ENCODE measurements at places on chromosomes 5 and 9. TPM values are rescaled to one million over a fixed set of nuclear protein-coding genes. Genes with fewer than 3 reads are reported as not detected.

DNA sequence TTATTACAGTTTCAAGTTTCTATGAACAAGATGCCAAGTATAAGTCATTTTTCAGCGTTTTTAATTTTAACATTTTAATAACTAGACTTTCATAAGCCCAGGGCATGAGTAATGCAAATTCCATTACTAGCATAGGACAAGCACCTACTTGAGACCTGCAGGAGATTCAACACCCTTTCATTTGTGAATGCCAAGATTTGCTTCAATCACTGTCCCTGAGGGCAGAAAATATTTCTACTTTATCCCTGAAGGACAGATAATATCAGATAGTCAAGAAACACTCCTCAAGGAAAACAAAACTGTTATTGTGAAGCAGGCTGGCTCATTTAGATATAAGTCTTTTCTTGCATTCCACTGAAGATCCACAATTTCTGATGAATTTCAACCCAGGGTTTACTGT, 27.7 kb upstream of the ZNF622 start:
- H3K4me3 ChIP-seq: no peak overlapping the region
- no peaks in the 10 kb centered on the region for H3K4me1 ChIP-seq
- no peak for DNase-seq

DNA sequence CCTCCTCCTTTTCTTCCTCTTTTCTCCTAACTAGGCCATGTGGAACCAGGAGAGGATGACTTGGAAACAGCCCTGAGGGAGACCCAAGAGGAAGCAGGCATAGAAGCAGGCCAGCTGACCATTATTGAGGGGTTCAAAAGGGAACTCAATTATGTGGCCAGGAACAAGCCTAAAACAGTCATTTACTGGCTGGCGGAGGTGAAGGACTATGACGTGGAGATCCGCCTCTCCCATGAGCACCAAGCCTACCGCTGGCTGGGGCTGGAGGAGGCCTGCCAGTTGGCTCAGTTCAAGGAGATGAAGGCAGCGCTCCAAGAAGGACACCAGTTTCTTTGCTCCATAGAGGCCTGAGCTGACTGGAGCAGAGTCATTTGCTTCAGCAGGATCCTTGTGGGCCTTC, 13.7 kb downstream of the NUDT2 start:
- H3K4me1 ChIP-seq: peaks cover 15% of the 10 kb centered on the region
- no peaks in the 10 kb centered on the region for H3K36me3 ChIP-seq
- H3K27me3 ChIP-seq: no peaks in the 10 kb centered on the region
- no peak for DNase-seq
- H3K4me3 ChIP-seq: no peak overlapping the region

GRCh38 chr9:72888067-72888466, 64.8 kb downstream of the ALDH1A1 start:
- H3K27me3 ChIP-seq: no peaks in the 10 kb centered on the region
- H3K36me3 ChIP-seq: no peaks in the 10 kb centered on the region
- no peak for DNase-seq
- H3K27ac ChIP-seq: no peak overlapping the region

DNA sequence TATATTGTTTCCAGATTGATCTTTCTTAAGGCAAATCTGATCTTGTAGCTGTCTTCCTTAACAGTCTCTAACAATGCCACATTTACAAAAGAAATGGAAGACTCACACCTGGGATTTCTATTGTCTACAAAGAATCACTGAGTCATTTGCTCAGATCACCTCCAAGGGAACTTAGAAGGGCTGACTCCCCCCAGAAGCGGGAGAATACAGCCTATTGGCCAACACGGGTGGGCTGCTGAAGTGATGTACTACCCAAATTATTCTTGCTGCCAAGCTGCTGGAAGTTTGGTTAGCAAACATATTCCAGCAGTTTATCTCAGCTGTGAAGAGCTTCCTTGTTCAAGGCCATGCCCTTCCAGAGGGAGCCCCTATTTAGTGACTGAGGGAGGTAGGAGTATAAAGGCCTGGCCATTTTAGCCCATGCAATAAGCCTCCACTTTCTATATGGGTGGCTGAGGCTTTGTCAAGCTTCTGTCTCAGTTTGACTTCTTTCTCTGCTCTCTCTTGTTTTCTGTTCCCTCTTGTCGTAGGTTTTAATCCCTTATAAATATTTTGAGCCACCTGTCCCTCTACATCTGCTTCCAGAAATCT, 379.4 kb downstream of the PRR16 start:
- no peaks in the 10 kb centered on the region for H3K27me3 ChIP-seq
- no peaks in the 10 kb centered on the region for H3K36me3 ChIP-seq
- H3K4me1 ChIP-seq: no peaks in the 10 kb centered on the region
- H3K27ac ChIP-seq: no peak overlapping the region

DNA sequence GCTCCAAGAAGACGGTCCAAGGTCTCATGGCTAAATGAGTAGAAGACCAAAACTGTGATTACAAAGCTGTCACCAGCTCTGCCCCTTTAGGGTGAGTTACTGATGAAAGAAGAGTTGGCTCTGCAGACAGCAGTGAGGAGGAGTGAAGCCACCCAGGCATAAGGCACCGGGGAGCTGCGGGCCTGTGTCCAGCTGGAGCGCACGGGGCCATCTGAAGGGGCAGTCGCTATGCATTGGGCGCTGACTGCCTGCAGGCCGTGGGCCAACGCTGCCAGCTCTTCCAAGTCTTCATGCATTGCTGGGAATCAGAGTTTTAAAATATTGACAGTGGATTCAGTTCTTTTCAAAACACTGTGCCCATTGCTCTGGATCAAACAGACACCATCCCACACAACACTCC, 70.3 kb downstream of the DAPK1 start:
- no peak overlapping the region for H3K27ac ChIP-seq
- no peak for DNase-seq
- H3K36me3 ChIP-seq: no peaks in the 10 kb centered on the region

DNA sequence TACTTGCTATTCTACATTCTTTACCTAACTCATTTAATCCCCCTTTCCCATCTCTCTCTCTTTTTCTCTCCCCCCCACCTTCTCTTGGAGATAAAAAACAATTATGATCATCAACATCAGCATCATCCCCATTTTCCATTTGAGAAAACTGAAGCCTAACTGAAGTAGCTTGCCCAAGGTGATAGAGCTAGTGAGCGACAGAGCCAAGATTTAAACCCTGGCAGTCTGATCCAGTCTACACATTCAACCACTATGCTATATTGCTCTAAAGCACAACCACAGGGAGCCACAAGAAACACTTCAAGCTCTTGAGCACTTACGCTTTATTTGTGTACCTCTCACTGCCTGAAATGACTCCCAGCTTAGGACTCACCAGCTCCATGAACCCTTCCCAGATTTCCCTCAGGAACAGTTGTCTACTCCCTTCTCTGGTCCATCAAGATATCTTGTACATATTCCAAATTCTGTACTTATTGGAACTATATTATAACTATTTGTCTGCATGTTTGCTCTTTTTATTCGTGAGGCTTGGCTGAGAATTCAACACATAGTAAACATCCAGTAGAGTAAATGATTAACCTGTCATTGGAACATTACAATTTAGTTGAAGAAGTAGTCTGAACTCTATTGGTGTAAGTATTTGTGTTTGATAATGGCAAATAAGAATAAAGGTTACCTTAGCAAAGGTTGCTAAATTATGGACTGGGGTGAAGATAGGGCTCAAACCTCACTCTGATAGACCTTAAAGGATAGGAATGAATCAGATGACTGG, 164.8 kb downstream of the EFNA5 start:
- no peaks in the 10 kb centered on the region for H3K27me3 ChIP-seq
- DNase-seq: no peak
- no peaks in the 10 kb centered on the region for H3K4me1 ChIP-seq
- H3K36me3 ChIP-seq: no peaks in the 10 kb centered on the region

DNA sequence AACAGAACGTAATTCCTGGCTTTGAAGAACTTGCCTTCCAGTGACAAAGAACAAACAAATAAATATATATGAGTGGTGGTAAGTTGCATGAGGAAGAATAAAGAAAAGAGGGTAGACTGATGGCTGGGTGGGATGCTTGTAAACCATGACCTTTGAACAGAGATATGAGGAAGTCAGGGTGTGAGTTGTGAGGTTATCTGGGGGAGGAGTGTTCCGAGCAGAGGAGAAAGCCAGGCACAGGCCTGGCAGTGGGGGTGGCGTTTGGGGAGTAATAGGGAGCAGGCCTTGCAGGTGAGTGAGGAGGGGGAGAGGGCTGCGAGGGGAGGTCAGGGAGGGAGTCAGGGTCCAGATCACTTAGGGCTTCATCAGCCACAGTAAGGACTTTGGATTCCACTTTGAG, 213.4 kb downstream of the PTTG1 start:
- H3K4me3 ChIP-seq: no peak overlapping the region
- peak overlapping the region; percentile 50 for H3K27ac ChIP-seq
- H3K36me3 ChIP-seq: no peaks in the 10 kb centered on the region

DNA sequence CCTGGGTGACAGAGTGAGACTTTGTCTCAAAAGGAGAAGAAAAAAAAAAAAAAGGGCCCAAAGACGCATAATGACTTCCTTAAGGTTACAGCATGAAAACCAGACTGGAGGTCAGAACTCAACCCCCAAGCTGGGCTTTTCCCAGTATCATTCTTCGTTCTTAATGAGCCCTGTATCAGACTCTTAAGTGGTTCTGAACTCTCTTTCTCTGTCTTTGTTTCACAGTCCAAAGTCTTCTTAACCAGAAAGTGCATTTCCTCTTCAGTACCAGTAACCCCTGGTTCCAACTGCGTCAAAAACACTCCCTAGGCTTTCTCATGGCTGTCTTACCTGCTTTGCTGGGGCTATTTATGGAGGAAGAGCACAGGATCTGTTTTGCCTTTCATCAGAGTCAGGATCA, 38.4 kb upstream of the SHB start:
- no peak for DNase-seq
- peaks cover 6% of the 10 kb centered on the region for H3K4me1 ChIP-seq
- no peaks in the 10 kb centered on the region for H3K27me3 ChIP-seq
- H3K27ac ChIP-seq: peak overlapping the region; percentile 18

DNA sequence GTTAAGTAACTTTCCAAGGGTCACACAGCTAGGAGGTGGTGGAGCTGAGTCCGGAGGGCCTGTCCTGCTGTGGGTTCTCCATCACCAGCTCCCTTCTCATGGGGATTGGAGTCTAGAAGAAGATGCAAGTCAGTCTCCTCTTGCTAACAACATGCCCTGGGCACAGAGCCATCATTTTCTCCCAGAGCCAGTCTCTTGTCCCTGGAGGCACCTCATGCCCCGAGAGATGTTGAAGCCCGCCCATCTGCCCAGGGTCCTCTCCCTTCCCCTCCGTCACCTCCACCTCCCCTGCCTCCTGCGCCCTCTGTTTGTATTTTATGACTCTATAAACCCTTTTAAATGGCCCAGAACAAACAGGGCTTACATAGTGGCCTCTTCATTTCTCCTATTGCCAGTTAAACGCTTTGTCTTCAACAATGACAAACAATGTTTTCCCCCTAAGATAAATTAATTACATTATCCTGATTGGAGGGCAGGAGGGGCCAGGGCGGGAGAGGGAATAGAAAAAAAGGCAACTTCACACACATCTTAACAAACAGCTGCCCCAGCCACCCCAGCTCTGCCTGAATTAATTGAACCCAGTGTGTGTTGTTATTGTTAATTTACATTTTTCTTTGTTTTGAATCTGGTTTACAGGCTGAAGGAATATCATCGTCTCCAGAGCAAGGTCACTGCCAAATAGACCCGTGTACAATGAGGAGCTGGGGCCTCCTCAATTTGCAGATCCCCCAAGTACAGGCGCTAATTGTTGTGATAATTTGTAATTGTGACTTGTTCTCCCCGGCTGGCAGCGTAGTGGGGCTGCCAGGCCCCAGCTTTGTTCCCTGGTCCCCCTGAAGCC, 55.8 kb downstream of the ASS1 start:
- H3K4me1 ChIP-seq: peaks cover 31% of the 10 kb centered on the region
- no peak overlapping the region for H3K4me3 ChIP-seq
- H3K27me3 ChIP-seq: no peaks in the 10 kb centered on the region
- H3K27ac ChIP-seq: peak overlapping the region; percentile 99
- no peaks in the 10 kb centered on the region for H3K36me3 ChIP-seq

DNA sequence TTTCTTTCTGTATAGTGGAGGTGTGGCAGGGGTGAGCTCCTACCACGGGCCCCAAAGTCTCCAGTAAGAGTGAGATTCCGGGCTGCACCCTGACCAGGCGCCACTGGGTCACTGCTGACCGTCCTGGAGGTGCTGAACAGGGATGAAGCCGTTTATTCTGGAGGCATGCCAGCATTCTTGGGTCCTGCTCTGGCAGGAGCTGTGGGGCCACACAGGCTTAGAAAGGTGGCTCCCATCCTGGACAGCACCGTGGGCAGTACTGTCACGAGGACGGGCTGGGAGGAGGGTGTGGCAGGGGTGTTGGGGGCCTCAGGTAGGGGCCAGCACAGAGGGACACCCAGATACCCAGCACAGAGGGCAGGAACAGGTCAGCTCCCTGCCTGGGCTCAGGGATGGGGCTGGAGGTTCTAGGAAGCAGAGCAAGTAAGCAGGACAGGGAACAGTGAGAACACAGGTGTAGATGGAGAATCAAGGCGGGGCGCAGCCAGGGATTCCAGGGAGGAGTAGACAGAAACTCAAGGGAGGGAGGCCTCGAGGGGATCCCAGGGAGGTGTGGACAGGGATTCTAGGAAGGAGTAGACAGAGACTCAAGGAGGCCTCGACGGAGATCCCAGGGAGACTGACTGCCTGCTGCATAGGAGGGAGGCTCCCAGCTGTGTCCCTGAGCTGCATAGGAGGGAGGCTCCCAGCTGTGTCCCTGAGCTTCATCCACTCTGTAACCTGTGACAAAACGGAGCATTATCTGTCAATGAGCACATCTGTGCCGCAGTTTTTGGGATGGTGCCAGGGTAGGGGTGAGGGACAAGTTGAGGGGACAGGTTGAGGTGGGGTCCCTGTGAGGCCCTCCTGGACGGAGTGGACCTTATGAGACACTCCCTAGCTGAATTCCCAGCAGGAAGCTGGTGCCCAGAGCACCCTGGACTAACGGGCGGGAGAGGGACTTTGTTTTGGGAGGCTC, 1.1 kb upstream of the PLEKHG4B start:
- peak overlapping the region; percentile 57 for H3K27ac ChIP-seq
- peaks cover 16% of the 10 kb centered on the region for H3K27me3 ChIP-seq
- no peak overlapping the region for H3K4me3 ChIP-seq
- H3K4me1 ChIP-seq: peaks cover 4% of the 10 kb centered on the region
- no peaks in the 10 kb centered on the region for H3K36me3 ChIP-seq

- no peak overlapping the region for H3K27ac ChIP-seq
- H3K27me3 ChIP-seq: no peaks in the 10 kb centered on the region
- no peak overlapping the region for H3K4me3 ChIP-seq
These were observed 19.7 kb downstream of the TRIM14 start for GRCh38 chr9:98099346-98099745.

DNA sequence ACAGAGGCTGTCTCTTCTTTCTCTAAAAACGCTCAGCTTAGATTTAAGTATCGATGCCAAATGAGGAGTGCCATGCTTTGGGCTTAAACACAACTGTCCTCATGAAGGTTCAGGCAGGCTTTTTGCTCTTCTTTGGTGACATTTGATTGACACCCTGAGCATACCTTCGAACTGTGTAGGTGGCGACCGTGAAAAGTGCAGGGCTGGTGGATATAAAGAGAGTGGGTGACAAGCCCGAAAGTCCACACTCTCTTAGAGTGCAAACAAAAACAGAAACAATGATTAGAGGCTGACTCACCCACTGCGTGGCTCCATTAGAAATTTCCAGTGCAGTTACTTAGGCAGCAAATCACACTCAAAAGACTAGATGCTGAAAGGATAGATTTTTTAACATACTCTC, 141.7 kb downstream of the SYK start:
- H3K4me3 ChIP-seq: no peak overlapping the region
- no peak overlapping the region for H3K27ac ChIP-seq
- H3K36me3 ChIP-seq: no peaks in the 10 kb centered on the region
- H3K27me3 ChIP-seq: no peaks in the 10 kb centered on the region
- H3K4me1 ChIP-seq: no peaks in the 10 kb centered on the region

The CDH9 gene
- total RNA-seq: 2.2 TPM

The MAST4 gene
- total RNA-seq: 10.4 TPM

The PCDHB10 gene
- 3.1 TPM for total RNA-seq

The PKD2L2 gene
- not detected for total RNA-seq

The FGF1 gene
- total RNA-seq: 0.23 TPM

The SLIT3 gene
- 43.8 TPM for total RNA-seq

The GADD45G gene
- total RNA-seq: 14.7 TPM

The BTNL9 gene
- total RNA-seq: 1.0 TPM

The SPATA31E1 gene
- total RNA-seq: 0.08 TPM
